A172 (cell line): ENCODE measurements at places on chromosomes 13 and 19. TPM values are rescaled to one million over a fixed set of nuclear protein-coding genes. Genes with fewer than 3 reads are reported as not detected.

The RGL3 gene
- 4.8 and 11.1 TPM in 2 replicates for total RNA-seq

The UBE2M gene
- total RNA-seq: 141 and 145 TPM in 2 replicates

The PIBF1 gene
- total RNA-seq: 18.0 and 22.2 TPM in 2 replicates

The APLP1 gene
- total RNA-seq: 39.8 and 52.5 TPM in 2 replicates

The PODNL1 gene
- 1.1 and 2.7 TPM in 2 replicates for total RNA-seq

The CABP5 gene
- not detected in 2 replicates for total RNA-seq

The FUT3 gene
- total RNA-seq: not detected in 2 replicates

The STARD13 gene
- total RNA-seq: 8.3 and 9.0 TPM in 2 replicates

The CD22 gene
- total RNA-seq: 3.4 and 7.6 TPM in 2 replicates
